ENCODE measurements at places on chromosomes 12 and 14.

DNA sequence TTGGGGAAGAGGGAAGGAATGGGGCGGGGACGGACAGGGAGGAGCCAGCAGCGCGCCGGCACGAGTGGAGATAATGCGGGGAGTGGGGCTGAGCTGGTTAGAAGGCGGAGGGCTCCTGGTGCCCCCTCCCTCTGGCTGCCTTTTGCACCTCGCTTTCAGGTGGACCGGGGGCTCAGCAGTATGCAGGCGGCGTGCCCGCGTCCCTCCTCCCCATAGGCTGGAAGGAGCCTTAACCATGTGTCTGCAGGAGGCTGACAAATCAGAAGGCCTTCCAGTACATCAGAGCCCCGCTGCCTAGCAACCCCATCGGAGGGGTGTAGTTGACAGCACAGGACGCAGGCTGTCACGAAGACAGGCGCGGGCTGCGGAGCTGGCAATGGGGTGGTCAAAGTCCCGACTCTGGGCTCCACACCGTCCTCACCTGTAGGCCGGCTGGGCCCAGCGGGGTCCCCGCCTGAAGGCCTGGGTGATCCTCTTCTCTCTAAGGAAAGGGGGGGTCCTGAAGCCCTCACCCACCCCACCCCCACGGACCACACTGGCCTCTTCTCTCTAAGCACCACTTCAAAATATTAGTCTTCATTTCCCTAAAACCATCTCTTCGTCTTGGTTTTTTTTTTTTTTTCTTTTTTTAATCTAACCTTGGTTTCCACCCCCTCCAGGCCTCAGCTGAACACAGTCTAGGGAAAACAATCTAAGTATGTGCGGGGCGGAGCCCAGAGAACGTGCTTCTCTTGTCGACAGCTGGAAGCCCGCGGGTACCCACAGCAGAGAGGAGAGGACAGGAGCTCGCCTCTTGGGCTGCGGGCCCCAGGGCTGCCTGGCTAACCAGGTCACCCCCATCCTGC lies 44.5 kb downstream of the KDM2B start:
- peak; percentile 66 for DNase-seq

- DNase-seq: peak; percentile 95
These were observed at the start of gene HOXC10 for GRCh38 chr12:53984901-53985691. Gene HOXC10, plus strand, starts transcription at chr12:53985146. Its CDS starts 114 bp downstream, at chr12:53985260.

DNA sequence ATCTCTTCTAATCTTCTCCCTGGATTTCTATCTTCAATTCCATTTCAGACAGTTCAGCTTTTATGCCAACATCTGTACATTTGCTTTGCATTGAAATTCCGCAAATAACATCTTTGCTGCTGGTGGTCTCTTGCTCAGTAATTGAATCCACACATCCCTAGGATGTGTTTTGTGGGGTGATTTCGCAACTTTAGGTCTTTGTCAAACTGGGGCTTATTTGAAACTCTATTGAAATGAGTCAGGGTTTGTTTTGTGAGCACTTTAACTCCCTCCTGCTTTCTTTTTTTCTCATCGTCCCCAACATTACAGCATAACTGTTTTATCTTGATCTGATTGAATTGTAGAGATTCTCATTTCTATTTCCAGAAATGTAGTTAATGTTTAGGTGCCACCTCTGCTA lies 404.3 kb downstream of the NPAS3 start:
- DNase-seq: no peak

DNA sequence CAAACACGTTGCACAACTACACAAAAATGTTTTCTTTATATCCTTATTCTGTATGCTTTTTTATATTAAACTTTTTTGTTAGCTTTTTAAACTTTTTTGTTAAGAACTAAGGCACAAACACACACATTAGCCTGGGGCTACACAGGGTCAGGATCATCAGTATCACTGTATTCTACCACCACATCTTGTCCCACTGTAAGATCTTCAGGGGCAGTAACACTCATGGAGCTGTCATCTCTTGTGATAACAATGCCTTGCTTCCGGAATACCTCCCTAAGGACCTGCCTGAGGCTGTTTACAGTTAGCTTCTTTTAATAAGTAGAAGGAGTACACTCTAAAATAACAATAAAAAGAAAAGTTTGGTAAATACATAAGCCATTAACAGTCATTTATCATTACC lies 42.2 kb downstream of the PLEKHA5 start:
- DNase-seq: no peak

DNA sequence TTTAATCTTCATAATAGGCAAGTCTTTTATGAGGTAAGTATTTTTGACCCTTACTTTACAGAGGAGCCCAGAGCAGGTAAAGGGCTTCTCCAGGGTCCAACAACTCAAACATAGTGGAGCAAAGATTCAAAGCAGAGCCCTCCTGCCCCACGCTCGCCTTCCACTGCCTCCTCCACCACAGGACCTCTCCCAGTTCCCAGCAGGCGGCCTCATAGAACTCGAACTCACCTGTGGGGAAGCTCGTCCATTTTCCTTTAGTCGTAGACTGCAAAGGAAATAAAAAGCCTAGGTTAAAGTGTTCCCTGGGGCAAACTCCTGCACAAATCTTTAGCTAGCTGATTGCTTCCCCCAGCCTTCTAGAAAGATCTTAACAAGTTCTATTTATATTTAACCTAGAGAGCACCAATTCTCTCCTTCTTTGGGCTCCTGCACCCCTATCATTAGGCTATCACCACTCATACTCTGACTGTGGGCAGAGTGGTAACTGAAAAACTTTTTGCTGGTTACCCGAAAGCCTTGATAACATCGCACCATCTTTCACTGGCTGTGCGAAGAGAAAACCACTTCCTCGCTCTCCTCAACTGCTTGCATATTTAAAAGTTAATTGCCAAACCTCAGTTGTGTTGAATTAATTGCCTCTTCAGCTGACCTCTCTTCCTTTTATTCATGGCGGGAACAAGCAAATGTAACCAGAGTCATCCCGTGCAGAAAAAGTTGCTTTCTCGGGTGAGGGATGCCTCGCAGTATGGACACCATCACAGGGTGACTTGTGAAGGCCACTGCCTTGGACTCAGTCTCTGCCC lies 299.6 kb downstream of the DPF3 start:
- peak; percentile 43 for DNase-seq

DNA sequence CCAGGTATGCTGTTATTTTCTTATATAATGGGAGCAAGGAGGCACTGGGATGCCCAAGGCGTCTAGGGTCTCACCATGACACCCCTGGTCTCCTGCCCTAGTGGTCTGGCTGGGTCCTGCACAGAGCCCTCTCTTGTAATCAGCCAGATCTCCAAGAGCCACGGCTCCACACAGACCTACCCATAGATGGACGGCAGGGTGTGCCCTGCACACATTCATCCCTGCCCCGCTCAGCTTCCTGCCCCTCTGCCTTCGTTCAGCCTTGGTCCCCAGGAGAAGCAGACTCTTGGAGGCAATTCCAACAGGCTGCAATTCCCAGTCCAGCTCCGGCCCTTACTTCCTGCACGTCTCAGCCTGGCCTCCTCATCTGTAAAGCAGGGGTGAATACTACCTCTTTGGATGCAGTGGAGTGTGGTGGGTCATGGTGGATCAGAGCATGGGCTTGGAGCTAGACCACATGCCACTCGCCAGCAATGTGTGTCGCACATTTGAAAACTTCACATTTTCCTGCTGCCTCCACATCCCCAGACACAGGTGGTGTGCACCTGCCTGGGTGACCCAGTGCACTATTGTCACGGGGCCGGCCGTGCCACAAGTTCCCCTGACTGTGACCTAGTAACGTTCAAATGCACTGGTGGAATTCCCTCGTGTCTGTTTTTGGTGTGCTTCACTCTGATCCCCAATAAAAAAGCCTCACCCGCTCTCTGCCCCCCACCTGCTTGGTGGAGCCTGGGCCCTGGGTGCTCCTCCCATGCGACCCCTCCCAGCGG lies 171.1 kb upstream of the PRMT8 start:
- no peak for DNase-seq

GRCh38 chr12:80299976-80300375 lies 144.1 kb upstream of the PTPRQ start:
- DNase-seq: no peak

DNA sequence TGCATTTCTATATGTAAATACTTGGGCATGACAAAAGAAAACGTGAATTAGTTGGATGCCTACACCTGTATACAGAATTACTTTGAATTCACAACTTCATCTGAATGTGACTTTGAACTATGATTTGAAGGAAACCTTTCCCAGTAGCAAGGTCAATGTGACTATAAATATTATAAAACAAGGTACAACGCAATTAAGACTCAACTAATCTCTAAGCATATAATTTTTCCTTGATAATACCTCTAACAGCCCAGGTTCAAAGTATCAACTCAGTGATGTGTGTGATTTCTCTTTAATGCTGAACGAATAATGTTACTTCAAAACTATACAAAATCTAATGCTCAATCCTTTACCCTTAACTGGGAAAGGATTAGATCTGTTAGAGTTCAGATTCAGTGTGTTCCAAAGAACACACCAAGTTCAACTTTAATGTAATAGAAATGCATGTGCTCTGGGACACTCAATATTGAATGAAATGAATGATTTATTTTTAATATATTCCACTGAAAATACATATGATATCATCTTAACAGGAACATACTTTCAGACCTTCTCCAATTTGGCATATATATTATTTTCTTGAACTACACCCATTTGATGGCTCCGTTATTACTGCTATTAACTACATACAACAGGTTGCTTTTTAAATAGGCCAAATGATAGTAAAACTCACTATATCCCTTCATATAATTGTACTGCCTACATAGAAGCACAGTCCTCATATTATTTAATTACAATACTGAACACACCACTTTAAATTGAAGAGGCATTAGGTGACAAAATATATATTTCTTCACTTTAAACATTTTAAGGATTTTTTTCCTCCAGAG lies 40.1 kb upstream of the MTERF2 start:
- no peak for DNase-seq

GRCh38 chr14:43471595-43471994 lies 1035.5 kb downstream of the FSCB start:
- no peak for DNase-seq

DNA sequence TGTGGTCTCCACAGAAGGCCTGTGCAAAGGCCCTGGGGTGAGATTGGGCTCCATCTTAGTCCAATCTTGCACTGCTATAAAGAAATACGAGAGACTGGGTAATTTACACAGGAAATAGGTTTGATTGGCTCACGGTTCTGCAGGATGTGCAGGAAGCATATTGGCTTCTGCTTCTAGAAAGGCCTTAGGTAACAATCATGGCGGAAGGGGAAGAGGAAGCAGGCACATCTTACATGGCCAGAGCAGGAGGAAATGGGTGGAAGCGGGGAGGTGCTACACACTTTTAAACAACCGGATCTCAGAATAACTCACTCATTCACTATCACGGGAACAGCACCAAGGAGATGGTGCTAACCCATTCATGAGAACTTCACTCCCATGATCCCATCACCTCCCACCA lies 55.4 kb downstream of the FAR2 start:
- DNase-seq: no peak

DNA sequence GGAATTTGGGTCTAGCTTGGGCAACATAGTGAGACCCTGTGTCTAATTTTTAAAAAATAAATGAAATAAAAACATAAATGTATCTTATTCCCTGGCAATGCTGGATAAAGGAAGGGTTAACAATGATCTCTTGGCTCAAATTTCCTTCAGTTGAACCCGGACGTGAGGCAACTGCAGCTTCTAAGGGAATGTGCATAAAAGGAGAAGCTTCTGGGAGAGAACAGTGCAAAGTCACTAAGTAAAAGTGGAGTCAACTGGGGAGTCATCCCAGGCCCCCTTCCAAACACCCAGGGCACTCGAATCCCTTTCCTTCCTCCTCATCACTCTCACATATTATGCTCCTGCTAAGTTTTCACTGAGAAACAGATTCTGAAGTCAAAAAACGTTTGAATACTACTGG lies 147.3 kb downstream of the PPM1H start:
- DNase-seq: no peak

GRCh38 chr14:30179381-30180130 lies 251.9 kb upstream of the PRKD1 start:
- no peak for DNase-seq

- DNase-seq: no peak
These were observed 267.6 kb downstream of the AEBP2 start for GRCh38 chr12:19706936-19707335.

GRCh38 chr14:100072783-100073346 lies 7.6 kb downstream of the EVL start:
- DNase-seq: peak; percentile 83

- no peak for DNase-seq
These were observed 92.7 kb downstream of the ADAMTS20 start for GRCh38 chr12:43459285-43459684.

DNA sequence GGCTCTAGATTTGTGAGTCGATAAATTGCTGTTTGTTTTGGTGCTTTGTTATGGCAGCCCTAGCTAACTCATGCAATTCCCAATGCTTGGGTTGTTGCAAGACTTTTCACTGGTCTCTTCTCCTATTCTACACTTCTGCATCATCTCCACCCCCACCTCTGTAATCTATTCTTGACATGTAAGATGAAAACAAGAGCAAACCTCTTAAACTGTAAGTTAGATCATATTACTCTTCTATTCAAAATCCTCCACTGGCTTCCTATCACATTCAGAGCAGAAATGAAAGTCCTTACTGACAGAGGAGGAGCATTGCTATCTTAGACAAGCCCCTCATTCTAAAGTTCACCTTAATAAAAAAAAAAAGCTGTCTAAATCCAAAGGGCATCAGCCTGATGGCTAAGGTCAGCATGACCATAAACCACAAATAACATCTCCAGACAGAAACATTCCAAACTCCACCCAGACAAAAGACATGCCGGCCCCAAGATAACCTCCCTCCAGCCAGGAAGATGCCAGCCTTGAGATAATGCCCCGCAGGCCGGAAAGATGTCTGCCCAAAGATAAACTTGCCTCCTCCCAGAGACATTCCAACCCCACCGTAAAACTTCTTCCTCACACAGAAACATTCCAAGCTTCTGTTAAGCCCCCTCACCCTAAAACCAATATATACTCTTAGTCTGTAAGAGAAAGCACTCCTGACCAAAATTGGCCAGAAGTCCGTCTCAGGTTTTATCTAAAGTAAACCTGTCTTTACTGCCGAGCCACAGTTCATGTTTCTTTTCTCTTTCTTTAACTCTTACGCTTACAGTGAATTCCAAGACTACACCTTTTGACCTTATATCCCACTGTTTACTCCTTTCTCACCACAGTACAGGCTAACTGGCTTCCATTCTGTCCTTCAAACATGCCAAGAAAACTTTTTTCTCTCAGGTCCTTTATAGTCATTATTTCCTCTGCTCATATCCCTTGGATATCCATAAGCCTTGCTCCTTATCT lies 308.9 kb downstream of the KCNH5 start:
- DNase-seq: no peak

- DNase-seq: no peak
These were observed 673.0 kb upstream of the FLRT2 start for GRCh38 chr14:84856751-84857534.
